ENCODE measurements at places on chromosomes 1 and 21. TPM values are rescaled to one million over a fixed set of nuclear protein-coding genes. Genes with fewer than 3 reads are reported as not detected.

DNA sequence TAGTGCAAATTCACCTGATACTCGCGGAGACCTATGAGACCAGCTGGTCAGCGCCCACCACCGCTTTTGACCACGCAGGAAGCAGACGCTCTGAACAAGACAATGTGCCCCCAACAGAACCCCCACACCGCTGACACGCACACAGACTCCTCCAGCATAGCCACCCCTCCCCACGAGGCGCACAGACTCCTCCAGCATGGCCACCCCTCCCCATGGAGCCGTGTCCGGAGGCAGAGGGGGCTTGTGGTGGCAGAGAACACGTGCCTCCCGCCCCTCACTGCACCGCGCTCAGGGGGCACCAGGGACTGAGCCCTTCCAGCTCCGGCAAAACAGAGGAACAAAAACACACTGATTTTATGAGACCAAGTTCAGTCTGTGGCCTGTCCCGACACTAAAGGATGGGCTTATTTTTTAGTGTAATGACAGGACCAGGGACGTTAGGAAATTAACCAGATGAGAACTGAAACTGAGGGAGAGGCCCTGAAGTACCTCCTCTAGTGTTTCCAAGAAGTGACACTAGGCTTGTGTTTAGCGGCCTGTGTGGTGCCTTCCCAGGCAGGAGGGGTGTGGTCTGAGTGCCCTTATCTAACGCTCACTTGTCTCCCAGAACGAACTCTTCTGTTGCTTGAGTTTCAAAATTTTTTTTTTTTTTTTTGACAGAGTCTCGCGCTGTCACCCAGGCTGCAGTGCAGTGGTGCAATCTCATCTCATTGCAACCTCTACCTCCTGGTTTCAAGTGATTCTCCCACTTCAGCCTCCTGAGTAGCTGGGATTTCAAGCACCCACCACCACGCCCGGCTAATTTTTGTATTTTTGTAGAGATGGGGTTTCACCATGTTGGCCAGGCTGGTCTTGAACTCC is 10.0 kb upstream of the AGPAT3 start:
- H3K36me3 ChIP-seq: no peaks in the 10 kb centered on the region
- peaks cover 10% of the 10 kb centered on the region for H3K27me3 ChIP-seq
- H3K4me1 ChIP-seq: no peaks in the 10 kb centered on the region
- H3K27ac ChIP-seq: no peak overlapping the region

Gene RAB3B
- 51.6 TPM for polyA plus RNA-seq

DNA sequence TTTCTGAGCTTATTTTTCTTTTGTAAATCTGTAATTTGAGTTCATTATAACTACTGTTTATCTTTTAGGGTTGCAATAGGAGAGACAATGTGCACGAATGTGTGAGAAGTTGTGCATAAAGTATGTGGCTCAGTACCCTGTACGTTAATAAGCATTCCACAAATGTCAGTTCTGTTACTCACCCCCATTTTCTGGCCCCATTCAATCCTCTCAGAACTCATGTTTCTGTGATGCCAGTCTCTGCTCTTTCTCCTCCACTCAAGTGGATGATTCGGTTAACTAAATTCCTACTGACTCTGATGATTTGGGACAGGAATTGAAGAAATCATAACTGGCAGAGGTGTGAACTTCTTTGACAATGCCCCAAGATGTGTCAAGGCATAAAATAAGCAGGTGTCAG is 10.2 kb upstream of the DMRTB1 start:
- H3K27me3 ChIP-seq: no peaks in the 10 kb centered on the region
- DNase-seq: peak; percentile 92
- H3K4me3 ChIP-seq: no peak overlapping the region
- H3K36me3 ChIP-seq: no peaks in the 10 kb centered on the region
- peaks cover 14% of the 10 kb centered on the region for H3K4me1 ChIP-seq
- H3K27ac ChIP-seq: no peak overlapping the region

DNA sequence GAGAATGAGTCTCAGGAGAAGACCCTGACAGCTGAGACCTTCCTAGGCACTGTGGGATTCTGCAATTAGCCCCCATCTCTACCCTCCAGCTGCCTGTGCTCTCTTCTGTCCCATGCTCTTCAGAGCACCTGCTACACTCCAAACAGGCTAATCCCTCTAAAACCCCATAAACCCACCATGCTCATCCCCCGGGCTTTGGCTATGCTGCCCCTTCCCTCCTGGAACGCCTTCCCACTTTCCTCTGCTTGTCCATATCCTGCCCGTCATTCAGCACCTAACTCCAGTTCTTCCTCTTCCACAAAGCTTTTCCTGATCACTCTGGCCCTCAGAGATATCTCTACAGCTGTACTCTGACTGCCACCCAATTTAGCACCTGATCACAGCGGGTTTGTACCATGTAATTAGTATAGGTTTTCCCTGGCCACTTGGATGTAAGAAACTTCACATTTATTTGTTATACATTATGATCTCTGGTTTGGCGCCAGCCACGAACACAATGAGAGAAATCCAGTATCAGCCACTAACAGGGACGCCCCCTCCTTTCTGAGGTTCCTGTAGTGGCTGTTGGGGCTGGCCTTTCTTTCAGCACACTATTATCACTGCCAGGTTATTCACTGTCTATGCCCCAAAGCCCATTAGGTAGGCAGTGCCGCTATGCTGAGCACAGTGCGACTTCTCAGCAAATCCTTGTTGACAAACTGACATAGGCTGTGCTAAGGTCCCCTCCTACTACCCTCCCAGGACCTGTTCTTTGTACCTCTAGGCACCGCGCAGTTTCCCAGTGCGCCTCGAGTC is 45.1 kb downstream of the CDC7 start:
- H3K36me3 ChIP-seq: no peaks in the 10 kb centered on the region
- DNase-seq: no peak
- H3K4me3 ChIP-seq: no peak overlapping the region
- no peaks in the 10 kb centered on the region for H3K4me1 ChIP-seq
- H3K27ac ChIP-seq: no peak overlapping the region
- H3K27me3 ChIP-seq: no peaks in the 10 kb centered on the region

DNA sequence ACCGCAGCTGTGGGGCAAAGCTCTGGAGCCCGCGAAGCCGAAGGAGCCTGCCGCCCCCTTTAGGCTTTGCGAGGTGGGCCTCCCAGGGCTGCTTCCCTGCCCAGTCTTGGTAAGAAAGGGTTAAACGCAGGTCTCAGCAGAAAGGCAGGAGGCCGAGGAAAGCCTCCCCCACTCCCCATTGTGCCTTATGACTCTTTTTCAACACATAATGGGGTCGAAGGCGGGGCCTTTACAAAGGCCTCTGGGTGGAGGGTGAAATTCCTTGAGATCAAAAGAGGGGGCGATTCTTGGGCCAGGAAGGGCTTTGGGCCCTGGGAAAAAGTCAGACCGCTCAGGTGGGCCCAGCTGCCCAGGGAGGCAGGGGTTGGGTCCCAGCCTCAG is 880 bp downstream of the ALPL start:
- peaks cover 6% of the 10 kb centered on the region for H3K4me1 ChIP-seq
- H3K27ac ChIP-seq: no peak overlapping the region
